ELF-1 (cell line): ENCODE measurements at places on chromosomes 3 and 15.

GRCh38 chr3:106161246-106161645 lies 292.4 kb upstream of the CBLB start:
- no peak for DNase-seq

DNA sequence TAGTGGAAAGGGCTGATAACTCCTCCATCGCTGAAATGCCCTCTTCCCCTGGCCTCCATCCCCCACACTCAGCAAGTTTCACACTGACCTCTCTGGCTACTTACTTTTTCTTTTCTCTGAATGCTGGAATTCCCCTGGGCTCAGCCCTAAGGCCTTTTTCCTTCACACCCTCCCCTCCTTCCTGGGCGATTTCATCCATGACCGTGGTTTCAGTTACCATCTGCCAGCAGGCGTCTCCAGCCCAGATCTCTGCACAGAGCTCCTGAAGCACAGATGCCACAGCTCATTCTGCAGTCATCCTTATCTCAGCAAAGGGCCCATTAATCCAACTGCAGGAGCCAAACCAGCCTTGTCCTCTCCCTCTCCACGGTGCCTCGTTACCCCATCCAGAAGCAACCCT lies 114.0 kb downstream of the RFTN1 start:
- peak; percentile 86 for DNase-seq

- no peak for DNase-seq
Observed at GRCh38 chr3:122961146-122961545, 66.4 kb downstream of the SEMA5B start.

- DNase-seq: no peak
Observed at GRCh38 chr3:36457667-36458066, 77.4 kb downstream of the STAC start.

GRCh38 chr3:14948609-14949038 lies 1.2 kb downstream of the NR2C2 start:
- no peak for DNase-seq

GRCh38 chr3:21697707-21698106 lies 53.3 kb downstream of the ZNF385D start:
- no peak for DNase-seq

- peak; percentile 76 for DNase-seq
Observed at GRCh38 chr15:41772720-41773331, 1.5 kb upstream of the MAPKBP1 start.

DNA sequence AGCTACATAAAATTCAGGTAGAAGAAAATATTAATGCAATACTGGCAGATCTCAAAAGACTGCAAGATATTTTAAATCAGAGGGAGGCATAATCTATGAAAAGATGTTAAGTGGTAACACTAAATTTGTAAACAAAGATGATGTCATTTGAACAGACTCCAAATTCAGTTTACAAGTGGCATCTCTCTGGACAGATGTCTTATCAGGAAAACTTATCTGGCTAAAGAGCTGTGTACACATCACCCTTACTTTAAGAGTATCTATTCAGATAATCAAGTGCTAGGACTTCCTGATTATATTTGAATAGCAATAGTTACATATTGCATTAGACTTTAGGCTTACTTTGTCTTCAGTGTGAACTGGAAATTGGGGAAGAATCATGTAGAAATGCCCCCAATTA lies 231.5 kb downstream of the WDR72 start:
- DNase-seq: no peak
